ENCODE measurements at places on chromosomes 1 and 21.

DNA sequence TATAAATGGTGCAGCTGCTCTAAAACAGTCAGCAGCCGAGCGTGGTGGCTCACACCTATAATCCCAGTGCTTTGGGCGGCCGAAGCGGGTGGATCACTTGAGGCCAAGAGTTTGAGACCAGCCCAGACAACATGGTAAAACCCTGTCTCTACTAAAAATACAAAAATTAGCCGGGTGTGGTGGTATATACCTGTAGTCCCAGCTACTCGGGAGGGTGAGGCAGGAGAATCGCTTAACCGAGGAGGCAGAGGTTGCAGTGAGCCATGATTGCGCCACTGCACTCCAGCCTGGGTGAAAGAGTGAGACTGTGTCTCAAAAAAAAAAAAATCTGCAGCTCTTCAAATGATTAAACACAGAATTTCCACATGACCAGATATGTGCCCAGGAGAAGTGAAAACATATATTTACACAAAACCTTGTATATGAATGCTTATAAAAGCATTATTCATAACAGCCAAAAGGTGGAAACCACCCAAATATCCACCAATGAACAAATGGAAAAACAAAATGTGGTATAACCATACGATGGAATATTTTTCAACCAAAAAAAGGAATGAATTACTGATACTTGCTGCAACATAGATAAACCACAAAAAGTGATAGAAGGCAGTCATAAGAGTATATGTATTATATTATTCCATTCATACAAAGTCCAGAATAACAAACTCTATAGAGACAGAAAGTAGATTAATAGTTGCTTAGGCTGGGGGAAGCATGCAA is 14.1 kb downstream of the EPS15 start:
- no peak for DNase-seq

GRCh38 chr1:3410142-3410925 is 44.1 kb upstream of the ARHGEF16 start:
- DNase-seq, result peak; percentile 70

- no peak for DNase-seq
Observed at GRCh38 chr1:197637406-197637805, 137.9 kb downstream of the DENND1B start.

DNA sequence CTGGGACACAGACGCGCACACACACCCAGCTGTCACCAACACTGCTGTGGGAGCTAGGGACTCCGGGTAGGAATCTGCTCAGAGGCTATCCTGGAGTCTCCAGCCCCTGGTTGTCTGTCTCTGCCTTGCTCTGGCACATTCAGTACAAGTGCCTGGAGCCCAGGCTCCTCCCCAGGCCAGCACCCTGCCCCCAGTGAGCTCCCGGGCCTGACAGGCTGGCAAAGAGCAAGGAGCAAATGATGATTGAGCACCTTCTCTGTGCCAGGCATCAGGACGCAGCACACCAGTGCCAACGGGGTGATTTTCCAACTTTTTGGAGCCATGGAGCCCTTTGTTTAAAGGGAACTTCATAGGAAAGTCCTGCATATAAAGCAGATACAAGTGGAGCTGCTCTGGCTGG is 6.5 kb downstream of the CNTN2 start:
- DNase-seq, result no peak

DNA sequence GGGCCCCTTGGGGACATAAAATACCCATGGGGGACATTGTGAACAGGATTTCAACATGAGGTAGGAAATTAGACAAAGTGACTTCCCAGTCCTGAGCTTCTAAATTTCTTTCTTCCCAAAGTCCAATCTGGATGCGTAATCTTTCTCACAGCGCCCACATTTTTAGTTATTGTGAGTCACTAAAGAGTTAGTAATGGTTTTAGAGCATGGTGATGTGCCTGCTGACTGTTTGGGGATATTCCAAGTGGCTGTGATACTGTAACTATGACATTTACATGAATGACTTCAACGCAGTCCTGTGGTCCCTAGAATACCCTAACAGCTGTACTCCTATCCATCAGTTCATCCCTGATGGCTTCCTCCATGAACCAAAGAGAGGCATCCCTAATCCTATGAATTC is 224.0 kb upstream of the COA6 start:
- no peak for DNase-seq

DNA sequence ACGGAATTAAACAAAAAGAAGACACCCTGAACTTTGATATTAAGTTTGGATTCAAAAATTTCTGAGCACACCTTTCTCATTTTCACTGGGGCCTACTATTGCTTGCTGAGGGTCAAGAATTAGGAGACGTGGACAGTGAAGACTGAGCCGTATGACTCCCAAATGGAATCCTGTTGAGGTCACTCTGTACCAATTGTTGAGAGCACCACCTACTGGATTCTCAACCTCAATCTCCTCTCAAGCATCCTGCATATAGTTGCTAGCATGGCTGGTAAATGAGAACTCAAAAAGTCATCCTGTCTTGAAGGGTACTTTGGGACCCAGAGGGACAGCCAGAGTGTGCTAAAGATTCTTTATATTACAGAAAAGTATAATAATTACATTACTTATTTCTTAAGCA is 20.2 kb upstream of the MTR start:
- DNase-seq, result no peak

DNA sequence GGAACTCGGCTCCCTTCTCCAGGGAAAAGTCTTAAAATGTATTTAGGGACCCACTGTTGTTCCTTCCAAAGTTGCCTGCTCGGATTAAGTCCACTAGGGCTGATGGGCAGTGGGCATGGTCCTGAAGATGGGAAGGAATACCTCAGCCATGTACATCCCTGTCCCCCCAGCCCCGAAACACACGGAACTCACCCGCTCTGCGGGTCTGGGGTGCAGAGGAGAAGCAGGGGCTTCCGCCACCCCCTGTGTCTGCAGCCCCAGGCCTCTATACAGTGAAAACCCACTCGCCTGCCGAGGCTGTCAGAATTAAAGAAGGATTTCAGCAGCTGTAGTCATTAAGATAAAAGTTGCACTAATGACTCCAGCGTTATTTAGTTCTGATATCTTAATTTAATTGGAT is 212.6 kb upstream of the VAMP3 start:
- DNase-seq, result no peak

DNA sequence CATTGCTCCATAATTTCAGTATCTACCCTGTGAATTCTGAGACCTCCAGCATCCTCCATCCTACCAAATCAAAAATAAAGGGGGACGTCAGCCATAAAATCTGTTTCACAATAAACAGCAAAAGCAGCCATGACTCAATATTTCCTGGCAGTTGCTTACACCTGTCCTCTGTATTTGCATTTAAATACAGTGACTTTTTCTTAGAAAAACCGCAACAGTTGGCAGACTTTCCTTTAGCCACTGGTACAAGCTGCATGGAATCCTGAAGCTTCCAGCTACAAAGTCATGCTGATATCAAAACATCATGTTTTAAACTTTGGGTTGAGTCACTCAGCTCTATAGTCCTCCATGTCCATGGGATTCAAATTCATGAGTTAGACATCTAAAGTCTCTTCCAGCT is 278.0 kb upstream of the KAZN start:
- no peak for DNase-seq

GRCh38 chr1:189782295-189782694 is 695.4 kb downstream of the BRINP3 start:
- DNase-seq, result peak; percentile 26

- peak; percentile 62 for DNase-seq
Observed at GRCh38 chr1:22976461-22977243, 4.0 kb upstream of the LACTBL1 start.

DNA sequence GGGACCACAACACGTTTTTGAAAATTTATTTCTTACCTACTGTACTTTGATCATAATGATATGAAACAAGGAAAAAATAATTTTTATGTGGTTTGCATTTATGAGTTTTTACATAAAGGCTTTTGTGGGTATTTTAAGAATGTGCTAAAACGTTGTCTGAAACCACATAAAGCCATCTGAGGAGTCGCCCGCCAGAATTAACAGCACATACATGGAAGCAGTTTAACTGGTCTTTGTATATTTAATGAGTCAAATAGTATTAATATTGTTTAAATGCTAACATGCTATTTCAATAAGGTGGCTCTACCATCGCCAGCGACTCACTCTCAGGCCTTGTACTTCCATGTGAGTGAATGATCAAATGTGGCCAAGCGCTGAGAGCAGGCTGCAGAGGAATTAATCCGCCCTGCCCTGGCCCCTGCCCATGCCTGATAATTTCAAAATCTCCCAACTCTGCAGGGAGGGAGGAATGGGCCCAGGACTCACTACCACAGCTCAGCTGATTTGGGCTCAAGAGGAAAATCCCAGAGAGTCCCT is 49.6 kb downstream of the SLC66A1 start:
- DNase-seq, result no peak

DNA sequence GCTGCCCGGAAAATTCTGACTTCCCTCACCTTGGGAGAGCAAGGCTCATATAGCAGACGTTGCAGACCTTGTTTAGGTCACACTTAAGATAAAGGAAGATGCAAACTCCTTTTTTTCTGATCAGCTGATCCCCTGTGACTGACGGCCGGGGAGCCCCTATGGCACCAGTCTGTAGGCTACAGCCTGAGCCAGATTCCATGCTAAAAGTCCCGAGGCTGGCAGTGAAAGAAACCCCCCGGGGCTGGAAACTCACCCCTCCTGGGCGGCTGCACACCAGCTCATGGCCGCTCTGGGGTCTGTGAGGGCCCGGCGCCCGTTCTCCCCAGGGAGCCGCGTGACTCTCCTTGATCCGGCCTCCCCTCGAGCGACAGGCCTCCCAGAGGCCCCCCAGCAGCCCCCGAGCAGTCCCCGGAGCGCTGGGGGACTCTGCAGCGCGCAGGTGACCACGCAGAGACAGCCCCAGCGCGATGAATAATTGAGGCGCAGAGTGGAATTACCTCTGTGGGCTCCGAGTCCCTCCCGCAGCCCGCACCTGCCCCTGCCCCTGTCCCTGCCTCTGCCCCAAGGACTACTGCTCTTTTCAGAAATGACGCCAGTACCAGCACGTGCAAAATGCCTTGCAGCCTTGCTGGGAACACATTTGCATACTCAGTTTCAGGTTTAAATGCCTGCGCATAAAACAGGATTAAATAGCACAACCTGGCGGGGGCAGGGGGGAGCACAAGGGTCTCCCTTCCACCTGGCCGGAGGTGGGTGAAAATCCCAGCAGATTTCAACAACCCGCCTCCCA is 62.6 kb upstream of the CLDN14 start:
- DNase-seq, result peak; percentile 52

GRCh38 chr1:58784758-58785441 is 1.1 kb upstream of the JUN start:
- DNase-seq, result peak; percentile 85

Measured in left kidney (tissue), 8 donors.